ENCODE measurements at places on chromosomes 1 and 21.

DNA sequence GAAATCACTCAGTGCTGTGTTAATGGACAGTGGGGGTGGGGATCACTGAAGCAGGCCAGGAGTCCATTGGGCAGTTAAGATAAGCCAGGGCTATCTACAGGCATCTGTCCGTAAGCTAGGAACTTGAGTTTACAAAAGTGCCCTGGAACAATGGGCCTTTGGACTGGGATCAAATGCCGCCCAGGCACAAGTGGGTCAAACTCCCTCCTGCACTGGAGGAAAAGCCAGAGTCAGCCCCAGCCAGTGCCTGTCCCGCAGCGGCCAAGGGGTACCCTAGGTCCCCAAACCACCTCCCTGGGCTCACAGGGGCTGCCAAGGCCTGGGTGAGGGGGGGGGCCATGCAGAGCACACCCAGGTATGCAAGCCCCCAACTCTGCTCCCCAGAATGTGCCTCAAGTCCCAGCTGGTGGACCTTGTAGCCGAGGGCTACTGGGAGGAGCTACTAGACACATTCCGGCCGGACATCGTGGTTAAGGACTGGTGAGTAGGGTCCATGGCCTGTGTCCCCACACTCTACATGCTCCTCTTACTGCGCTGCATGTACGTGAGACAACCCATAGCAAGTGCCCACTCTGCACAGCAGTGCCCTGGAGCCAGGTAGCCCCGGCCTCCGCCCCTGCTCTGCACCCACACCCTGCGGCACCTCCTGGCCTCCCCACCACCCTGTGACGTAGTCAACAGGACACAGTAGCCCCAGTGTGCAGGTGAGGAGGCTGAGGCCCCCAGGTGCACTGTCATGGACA lies 7.7 kb downstream of the FBXO6 start:
- DNase-seq, result no peak

GRCh38 chr1:29236712-29237128 lies 398 bp downstream of the PTPRU start:
- no peak for DNase-seq

DNA sequence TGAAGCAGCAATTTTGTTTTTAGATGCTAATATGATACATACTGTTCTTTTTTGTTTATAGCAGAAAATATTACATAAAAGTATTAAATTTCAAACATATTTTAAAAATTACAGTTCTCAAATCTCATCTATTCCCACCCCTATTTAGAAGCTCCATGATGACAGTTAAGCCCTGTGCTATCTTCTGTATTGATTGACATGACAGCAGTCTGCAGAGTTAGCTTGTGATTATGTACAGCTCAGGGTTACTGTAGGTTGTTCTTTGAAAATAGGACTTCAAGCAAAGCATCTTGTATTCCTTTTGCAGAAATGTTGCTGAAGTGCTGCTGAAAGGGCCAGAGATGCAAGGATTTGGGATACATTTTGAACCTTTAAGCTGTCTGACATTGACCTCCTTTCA lies 8.2 kb downstream of the GPSM2 start:
- DNase-seq, result no peak

- no peak for DNase-seq
These were observed 14.9 kb upstream of the VASH2 start for GRCh38 chr1:212935387-212935981.

GRCh38 chr1:89847191-89847729 lies 26.4 kb downstream of the LRRC8D start:
- DNase-seq, result no peak

GRCh38 chr1:65229201-65229600 lies 80.1 kb upstream of the DNAJC6 start:
- DNase-seq, result no peak

DNA sequence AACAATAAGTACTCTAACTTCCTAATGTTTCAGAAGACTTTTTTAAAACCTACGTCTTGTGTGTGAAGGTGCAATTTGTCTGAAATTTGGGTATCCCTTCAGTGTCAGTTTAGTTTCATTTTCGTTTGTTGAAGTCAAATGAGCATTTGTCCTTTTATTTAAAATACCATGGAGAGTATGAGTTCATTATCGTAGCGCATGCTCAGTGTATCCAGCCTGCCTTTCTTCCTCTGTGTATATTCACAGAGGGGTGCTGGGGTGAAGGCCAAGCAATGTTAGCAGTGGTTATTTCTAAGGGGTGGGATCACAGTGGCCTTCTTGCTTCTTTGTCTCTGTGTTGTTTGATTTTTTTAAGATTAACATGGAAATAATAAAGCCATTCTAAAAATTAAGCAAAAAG lies 43.2 kb downstream of the CNN3 start:
- no peak for DNase-seq

GRCh38 chr1:167171286-167171929 lies 49.3 kb upstream of the POU2F1 start:
- no peak for DNase-seq

- DNase-seq, result no peak
These were observed 42.4 kb upstream of the LRRC8C start for GRCh38 chr1:89590341-89591080.

DNA sequence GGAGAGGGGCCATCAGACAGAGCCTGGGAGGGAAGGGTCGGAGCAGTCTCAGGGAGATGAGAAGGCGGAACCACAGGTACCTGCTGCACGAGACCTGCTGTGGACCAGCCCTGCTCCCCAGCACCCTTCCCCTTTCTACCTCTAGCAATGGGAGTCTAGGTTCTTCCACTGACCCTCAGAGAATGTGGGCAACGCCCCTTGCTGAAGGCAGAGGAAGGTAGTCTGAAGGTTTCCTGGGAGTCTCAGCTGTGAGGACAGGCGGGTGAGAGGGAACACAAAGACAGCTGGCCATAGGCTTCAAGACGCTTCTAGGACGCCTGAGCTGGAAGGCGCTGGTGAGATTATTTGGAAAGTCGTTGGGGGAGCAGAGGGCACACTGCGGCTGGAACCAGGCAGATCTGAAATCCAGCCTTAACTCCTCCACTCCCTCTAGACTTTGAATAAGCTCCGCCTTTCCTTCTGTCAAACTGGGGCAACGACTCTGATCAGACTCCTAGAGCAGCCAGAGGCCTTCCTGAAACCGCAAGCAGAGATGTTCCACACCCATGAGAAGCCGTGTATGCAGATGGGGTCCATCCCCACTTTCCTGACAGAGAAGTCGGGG lies 18.1 kb downstream of the SLC45A3 start:
- DNase-seq, result no peak

GRCh38 chr1:215526147-215526845 lies 40.8 kb upstream of the KCTD3 start:
- DNase-seq, result no peak

DNA sequence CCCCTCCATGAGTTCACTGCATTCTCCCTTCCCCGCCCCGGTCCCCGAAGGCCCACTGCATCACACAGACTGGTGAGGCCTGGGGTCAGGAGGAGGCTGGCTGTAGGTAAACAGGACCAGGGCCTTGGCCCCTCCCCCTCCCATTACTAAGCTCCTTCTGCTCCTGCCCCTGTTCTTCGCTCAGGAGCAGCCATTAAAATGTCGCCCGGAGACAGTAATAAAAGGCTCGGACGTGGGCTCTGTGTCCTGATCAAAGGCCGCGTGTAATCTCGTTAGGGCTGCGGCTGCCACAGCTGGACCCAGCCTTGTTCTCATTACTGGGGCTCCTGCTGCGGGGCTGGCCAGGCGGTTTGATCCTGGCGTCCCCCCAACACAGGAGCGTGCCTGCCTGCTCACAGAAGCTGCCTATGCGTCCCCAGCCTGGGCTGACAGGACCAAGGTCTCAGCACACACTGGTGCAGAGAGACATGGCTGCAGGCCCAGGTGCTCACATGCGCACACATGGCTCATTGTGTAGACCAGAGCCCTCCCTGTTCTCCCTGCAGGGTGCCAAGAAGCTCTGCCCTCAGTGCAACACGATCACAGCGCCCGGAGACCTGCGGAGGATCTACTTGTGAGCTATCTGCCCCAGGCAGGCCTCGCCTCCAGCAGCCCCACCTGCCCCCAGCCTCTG lies 24.0 kb downstream of the TMEM53 start:
- no peak for DNase-seq

GRCh38 chr1:25051906-25052305 lies 121.8 kb upstream of the RUNX3 start:
- no peak for DNase-seq

DNA sequence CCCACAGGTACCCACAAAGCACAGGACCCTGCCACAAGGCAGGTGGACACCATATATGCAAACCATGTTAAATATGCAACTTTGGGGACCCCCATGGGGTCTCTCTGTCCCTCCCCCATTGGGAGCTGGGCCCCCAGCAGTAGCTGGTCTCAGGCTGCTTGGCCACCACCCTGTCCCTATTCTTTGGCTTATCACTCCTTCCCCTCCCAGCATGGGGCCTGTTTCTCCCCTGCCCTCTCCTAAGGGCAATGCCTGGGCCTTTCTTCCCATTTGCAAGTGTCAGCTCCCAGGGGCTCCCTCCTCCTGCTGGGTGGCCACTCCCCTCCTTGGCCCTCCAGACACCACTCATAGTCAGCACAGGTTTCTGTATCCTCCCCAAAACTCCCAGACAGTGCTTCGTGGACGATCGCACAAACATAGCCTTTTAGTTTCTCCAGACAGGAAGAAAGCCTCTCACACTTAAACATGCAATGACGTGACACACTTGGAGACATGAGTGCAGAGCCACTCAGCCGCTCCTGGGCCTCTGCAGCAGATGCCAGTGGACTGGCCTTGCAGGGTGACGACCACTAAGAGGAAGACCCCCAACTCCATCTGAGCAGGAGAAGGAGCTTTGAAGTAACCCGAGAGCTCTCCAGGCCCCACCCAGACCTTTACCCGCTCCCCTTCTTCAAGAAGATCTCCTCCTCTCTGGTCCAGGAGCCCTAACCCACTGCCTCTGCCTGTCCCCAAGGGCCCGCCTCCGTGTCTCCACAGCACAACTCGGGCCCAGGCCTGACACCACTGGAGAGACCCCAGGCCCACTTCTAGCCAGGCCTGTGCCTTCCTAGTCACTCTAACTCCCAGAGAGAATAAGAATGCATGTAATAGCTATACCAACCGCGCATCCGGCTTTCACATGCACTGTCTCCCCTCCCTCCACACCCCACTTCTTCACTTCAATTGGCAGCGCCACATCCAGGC lies 22.9 kb downstream of the CITED4 start:
- no peak for DNase-seq

- DNase-seq, result no peak
These were observed 59.1 kb downstream of the CAPN2 start for GRCh38 chr1:223771469-223771813.

DNA sequence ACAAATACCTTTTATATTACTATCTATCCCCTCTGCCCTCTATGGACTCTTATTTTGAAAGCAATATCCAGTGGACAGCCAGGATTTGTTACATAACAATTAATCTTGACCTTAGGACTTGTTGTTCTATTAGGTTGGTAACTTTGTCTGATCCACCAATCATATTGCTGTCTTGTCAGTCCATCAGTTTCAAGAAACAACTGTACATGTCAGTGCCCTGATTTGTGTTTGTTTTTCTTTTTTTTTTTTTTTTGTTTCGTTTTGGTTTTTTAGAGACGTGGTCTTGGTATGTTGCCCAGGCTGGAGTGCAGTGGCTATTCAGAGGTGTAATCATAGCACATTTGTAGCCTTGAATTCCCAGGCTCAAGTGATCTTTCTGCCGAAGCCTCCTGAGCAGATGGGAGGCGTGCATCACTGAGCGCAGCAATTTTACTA lies 1.5 kb upstream of the SCP2 start:
- DNase-seq, result no peak

DNA sequence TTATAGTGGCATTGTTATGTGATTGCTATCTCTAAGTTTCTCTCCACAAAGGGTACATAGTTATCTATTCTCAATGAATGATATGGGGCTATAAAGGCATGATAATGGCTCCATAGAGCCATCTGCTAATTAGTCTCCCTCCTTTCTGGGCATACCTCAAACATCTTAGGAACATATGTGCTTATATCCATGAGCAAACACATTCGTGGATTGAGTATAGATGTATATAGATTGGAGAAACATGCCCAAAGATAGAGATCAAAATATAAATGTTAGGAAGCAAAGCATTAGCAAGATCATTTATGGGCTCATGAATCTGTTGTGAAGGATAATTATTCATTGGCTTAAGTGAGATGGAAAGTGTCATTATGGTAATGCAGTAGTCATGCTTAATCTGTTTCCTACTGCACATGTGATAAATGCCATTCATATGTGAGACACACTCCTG lies 155.8 kb upstream of the UBE2U start:
- no peak for DNase-seq

DNA sequence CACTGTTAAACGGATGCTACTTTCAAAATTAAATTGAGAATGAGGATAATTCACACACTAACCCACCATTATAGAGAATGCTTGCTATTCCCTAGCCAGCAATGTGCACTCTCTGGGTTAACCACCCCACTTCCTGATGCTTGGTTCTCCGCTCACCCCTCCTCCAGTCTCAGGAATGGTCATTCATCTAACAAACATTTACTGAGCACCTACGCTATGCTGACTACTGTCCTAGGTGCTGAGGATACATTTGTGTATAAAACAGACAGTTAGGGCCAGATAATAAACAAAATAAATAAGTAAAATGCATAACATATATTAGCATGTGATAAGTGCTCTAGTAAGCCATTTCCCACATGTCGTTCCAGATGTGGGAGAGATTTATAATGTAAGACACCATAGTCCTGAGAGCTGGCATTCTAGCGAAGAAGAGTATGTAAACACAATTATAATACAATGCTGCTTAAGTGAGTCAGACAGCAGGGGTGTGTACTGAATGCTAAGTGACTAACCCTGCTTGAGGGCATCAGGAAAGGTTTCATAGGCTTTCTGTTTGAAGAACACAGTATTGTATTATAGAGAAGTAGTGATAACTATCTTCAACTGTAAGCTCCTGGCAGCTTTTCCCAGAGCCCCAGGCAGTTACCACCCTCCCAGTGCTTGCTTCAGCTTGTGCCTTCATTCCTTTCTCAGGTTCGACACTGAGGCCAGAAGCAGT lies 126.7 kb upstream of the CACHD1 start:
- no peak for DNase-seq

DNA sequence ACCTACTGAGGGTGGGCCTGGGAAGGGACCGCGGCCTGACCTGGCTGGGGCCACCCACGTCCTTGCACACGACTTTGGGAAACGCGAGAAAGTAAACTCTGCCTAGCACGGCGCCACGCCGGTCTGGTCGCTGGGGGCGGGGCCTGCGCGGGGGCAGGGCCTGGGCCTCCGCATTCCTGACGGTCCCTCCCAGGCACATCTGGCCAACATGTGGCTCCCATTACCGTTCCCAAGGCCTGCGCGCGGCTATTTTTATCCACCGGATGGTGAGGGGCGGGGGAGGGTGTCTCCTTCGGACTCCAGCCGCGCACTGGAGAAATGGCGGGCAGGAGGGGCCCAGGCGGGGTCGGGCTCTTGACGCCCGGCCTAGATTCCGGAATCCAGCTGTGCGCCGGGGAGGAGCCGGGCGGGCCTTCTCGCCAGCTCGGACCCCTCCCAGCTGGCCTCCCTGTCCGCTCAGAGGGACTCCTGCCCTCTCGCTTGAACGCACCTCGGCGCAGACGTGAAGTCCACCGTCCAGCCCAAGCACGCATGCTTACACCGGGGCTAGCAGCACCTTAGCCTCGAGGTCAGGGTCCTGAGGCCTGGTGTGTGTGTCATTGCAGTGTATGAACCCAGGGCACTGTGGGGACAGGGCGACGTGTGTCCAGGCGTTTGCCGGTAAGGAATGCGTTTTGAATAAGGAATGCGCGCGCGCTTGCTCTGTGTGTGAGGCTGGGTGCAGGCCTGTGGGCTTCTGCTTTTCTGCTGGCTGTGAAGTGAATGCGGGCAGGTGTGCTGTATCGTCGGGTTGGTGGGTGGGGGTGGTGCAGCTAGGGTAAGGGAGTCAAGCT lies 2.1 kb downstream of the EVA1B start:
- no peak for DNase-seq

GRCh38 chr1:115980998-115981993 lies 5.0 kb downstream of the SLC22A15 start:
- no peak for DNase-seq

Measured in stimulated activated CD4-positive, alpha-beta T cell treated with anti-CD3 and anti-CD28 coated beads, Interleukin-4, amount 100 ng/mL, for 48 hours (primary cell).